ENCODE measurements at places on chromosomes 6 and 20.

GRCh38 chr6:109258129-109258528 is 124.1 kb downstream of the CD164 start:
- DNase-seq = no peak

- no peak for DNase-seq
These were observed 33.3 kb upstream of the TXLNB start for GRCh38 chr6:139325125-139325524.

GRCh38 chr20:58511364-58511763 is 3.8 kb downstream of the APCDD1L start:
- DNase-seq = no peak

DNA sequence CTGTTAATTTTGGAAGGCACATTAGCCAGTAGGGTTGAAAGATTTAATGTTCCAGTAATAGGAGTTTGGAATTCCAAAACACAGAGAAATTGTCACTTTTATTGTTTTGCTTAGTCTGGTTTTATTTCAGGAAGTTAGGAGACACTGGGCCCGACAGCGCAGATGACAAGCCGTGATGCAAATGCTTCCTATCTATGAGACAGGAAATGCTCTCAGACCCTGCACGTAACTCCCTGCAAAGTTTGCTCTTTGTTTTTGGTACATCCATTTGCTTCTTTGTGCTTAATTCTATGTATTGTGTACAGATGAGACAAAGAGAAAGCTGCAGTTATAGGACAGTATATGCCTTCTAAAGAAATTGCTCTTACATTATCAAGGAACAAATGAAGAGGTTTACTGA is 201.6 kb upstream of the SGK1 start:
- DNase-seq = no peak

DNA sequence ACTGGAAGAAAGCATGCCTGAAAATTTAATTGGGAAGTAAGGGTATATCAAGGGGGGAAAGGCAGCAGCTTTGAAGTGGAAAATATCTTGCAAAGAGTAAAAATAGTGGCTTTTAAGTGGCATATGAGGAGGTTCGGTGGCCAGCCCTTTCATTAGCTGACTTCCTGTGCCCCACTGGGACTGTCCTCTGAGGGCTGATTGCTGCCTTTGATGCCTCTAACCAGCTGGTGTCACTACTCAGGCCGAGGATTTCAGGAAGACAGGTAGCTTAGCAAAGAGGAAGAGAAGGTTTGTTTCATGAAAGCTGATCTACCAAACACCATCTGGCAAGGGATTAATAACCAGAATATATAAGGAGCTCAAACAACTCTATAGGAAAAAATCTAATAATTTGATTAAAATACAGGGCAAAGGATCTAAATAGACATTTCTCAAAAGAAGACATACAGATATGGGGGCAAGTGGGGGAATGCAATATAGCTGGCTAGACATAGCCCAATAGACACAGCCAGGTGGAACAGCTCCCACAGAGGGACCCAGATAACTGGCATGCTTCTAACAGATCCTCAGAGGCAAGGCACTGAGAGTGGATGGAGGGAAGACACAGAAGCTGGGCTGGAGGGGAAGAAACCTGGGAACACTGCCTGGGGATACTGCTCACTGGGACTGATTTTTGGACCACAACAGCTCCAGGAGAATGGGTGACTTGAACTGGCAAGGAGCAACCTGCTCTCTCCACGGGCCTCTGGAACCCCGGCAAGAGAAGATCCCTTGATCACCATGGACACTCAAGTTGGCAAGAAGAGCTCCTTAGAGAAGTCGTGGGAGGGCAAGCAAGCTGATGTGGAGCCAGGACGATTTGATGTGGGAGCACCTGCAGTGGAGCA is 33.2 kb downstream of the CCN2 start:
- no peak for DNase-seq

DNA sequence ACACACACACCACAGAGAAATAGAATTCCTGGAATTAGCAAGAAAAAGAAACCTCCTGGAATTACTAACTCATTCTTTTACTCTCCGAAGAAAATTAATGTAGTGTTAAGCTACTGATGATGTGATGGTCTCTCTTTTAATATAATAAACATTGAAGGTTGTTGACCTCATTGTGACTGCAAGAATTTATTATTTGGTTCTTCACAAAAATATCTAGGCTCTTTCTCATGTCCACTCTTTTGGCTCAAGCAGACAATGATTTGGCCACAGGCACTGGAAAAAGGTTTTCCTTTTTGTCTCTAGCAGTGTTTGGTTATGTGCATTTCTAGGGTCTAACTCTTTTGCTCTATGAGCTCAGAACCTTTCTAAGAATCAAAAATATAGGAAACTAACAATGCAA is 811.9 kb downstream of the TENT5A start:
- no peak for DNase-seq

DNA sequence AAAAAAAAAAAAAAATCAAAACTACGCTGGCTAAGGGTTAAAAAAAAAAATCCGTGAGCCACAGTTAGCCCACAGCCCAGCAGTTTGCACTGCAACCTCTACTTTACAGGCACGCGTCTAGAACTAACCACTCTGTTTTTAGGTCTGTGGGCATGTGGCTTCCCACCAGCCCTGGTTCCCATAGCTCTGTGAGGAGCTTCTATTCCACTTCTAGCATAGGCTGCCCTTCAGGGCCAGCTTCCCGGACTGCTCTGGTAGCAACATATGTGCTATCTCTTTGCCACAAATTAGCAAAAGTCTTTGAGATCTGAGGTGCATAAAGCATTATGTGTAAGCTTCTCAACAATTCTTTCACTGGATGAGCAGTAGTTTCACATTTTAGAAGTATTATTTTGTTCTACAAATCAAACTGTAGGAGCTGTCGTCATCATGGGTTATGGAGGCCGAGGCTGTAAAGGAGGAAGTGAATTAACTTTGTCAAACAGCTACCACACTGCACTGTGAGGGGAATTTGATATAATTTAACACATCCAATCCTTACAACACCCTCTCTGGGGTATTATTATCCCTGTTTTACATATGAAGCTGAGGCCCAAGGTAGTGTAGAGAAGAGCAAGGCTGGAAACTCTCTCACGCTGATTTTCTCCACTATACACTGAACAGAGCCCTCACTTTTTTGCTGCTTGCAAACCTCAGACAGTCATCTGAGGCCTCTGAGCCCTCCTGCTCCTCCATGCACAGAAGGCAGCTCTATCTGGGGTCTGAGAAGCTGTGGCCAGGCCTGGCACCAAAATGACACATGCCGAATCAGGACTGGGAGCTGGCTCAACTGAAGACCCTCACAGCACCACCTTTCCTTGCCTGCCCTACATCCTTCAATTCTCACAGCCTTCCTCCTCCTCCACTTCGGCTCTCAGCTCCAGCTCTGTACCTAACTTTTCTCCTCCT is 35.4 kb downstream of the MAN1A1 start:
- no peak for DNase-seq

DNA sequence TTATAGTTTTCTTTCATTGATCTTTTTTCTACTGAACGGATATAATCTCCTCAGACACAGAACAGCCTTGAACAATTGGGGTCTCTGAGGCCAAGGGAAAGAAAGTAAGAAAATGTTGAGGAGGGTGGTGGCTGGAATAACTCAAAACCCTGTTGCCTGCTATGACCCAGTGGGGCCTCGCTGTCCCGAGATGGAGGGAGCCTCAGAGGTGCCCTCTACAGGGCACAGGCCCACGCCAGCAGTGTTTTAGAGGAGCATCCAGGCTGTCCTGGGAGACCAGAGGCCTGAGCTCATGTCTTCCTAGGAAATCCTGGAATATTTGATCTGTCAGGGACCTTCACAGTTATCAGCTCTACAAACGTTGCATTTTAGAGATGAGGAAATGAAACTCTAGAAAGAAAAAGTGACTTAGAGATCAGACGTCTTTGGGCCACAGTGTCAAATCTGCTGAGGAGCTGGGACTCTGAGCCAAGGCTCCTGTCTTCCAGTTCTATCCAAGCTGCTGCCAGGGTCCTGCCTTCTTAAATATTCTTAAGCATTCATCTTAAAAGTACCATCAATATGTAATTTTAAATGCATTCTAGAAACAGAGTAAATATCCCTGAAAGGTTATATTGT is 26.3 kb downstream of the ALDH5A1 start:
- DNase-seq = peak; percentile 18

GRCh38 chr6:87756858-87757257 is 54.8 kb upstream of the AKIRIN2 start:
- no peak for DNase-seq

GRCh38 chr6:169738204-169738975 is 13.0 kb downstream of the DYNLT2 start:
- DNase-seq = no peak

GRCh38 chr20:51914758-51915157 is 112.4 kb upstream of the SALL4 start:
- no peak for DNase-seq

- DNase-seq = no peak
These were observed 24.4 kb downstream of the ANGPT4 start for GRCh38 chr20:891706-892080.

DNA sequence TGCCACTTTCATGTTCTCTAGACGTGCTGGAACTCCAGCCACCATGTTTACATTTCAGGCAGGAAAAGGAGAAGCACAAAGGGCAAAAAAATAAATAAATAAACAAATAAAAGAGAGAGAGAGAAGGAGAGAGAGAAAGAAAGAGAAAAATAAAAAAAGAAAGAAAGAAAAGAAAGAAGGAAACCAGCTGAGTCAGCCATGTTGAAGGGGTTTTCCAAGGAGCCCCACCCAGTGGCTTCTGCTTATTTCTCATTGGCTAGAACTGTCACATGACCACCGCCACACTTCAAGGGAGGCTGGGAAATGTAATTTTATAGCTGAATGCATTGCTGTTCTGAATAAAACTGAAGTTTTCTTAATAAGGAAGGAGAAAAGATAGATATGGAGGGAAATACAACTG is 71.1 kb downstream of the BFSP1 start:
- no peak for DNase-seq

DNA sequence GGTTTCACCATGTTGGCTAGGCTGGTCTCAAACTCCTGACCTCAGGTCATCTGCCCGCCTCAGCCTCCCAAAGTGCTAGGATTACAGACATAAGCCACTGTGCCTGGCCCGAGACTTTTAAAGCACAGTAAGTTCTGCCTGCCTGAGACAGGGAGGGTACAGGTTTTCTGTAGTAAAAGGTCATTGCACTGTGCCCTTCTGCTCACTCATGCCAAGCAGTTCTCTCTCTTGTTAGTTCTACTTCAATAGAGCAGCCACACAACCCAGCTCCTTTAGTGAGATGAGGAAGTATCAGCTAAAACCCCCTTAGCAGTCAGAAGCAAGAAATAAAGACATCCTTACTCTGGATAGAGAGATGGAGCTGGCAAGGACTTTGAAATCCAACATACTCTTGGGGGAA is 52.4 kb upstream of the ARMH2 start:
- DNase-seq = no peak

GRCh38 chr20:48578397-48579098 is 249.3 kb downstream of the PREX1 start:
- no peak for DNase-seq

DNA sequence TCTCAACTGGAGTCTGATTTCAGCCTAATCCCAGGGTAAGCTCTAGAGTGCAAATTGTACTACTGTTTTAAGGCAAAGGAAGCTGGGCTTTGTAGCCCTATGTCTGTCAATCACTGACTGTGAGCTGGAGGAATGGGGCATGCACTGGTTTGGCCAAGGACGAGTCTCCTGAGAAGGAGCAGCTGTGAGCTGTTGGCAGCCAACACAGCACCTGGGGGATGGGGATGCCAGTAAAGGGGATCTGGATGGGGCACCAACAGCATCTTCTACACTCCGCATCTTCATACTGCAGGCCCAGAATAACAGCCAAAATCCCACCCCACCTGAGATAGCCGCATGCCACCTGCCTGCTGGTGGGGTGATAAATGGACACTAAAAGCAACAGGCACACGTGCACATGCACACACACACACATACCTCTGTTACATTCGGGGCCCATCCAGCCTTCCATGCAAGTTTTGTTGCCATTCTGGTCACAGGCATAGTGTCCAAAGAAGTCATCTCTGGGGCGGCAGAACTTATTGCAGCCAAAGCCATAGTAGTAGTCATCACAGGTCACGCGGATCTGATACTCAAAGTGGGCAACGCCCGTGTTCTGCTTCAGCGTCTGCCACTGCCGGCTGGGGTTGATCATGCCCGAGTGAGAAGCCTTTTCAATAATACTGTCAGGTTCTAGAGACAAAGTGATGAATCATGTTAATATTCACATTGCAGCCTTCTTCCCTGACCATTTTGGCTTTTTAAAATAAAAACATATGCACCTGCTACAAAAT is 15.6 kb downstream of the JAG1 start:
- DNase-seq = no peak

DNA sequence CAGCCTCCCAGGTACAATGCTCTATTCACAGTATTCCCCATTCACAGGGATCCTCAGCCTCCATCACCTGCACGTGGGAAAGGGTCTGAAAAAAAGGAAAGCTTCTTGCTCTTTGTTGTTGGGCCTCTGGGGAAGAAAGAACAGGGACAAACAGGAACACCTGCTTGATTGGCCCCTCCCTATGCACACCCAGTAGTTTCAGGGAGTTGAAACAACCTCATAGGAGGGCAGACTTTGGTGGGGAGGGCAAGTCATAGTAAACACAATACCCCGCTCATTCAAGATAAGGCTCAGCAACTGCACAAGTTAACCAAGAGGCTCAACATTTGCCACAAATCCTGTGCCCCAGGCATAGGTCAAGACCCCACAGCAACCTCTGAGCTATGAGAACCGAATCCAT is 1.7 kb downstream of the GHRH start:
- no peak for DNase-seq

DNA sequence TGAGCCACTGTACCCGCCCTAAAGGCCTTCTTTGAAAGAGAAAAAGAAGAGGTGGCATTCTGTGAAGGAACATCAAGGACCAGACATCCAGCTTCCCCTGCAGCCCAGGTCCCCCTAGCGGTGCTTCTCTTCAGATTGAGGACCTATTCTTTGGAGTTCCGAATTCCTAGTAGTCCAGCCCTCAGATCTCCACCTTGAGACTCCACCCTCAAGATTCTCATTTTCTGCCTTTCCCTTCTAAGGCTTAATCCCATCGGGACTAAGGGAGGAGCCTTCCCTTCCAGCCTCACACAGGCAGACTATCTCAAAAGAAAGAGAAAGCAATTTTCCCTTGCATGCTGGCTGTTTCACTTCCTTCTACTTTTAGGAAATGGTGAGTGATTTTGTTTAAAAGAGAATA is 32.5 kb downstream of the MUC22 start:
- no peak for DNase-seq

GRCh38 chr20:19757487-19758132 is 448 bp upstream of the RIN2 start:
- DNase-seq = no peak

DNA sequence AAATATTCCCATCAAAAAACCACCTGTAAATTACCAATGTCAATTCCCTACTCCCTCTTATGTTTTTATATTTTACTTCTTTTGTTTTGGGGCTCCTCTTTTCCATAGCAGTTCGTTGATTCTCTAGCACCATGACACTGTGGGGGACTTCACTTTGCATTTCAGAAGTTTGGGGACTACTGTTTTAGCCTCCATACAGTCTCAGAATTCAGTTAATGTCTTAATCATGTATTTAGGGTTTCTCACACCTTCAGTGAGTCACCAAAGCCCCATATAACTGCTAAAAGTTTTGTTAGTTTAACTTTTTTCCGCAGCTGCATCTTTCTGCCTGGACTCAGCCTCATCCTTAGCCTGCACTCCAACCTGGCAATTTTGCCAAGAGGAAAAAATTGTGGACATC is 20.7 kb upstream of the AIG1 start:
- DNase-seq = no peak

GRCh38 chr6:139904158-139904533 is 529.7 kb upstream of the CITED2 start:
- no peak for DNase-seq

- no peak for DNase-seq
These were observed 61.5 kb downstream of the SYNE1 start for GRCh38 chr6:152575621-152576150.

GRCh38 chr20:49892817-49893216 is 22.5 kb downstream of the SPATA2 start:
- no peak for DNase-seq
